Germinal center (tissue), 1 donor: ENCODE measurements at places on chromosomes 2 and 18.
A peak's percentile ranks its signal among the peaks of the same experiment; 100 is the strongest.

- no peak for DNase-seq
These were observed 50.1 kb downstream of the UBR3 start for GRCh38 chr2:169877398-169877797.

- no peak for DNase-seq
These were observed 2.6 kb downstream of the ANKRD44 start for GRCh38 chr2:197307933-197308521.

DNA sequence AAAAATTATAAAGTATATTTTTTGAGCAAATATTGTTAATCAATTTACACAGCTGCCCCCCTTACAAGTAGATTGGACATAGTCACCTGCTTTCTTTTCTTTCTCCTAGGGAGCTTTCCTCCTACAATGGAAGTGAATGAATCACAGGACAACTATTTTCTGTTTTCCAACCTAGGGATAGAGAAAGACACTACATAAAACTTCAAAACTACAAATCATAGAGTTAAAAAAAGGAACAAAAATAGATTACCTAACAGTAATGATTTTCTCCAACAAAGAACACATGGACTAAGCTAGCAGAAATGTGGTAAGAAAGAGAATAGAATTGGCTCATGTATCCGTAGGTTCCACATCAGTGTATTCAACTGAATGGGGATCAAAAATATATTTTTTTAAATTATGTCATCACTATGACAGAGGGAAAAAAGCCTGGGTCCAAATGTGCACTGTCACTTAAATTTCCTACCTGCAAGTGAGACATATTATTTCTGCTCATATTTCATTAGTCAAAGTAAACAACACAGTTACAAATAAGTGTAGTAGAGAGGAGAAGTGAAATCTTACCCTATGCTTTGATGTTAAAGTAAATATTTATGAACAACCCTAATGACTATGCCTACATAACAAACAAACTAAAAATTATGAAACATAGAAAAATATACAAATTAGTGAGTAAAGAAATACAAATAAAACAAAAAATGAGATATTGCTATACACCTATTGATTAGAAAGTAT lies 756.7 kb downstream of the SOCS6 start:
- no peak for DNase-seq

GRCh38 chr2:85178980-85179411 lies 45.8 kb downstream of the TCF7L1 start:
- no peak for DNase-seq

DNA sequence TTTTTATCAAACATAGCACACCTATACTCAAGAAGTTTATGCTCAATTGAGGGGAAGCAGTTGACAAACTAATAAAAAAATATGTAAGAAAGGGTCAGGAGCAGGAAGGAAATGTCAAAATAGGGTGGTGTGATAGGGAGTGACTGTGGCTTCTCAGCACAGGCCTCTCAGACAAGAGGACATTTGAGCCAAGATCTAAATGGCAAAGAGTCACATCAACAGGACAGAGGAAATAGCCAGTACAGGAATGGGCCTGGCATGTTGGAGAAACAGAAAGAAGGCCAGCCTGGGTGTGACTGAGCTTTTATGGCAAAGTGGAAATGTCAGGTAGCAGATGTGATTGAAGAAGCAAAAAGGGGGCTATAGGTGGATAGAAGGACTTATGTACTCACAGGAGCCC lies 117.0 kb downstream of the CCDC148 start:
- DNase-seq: no peak

- peak; percentile 41 for DNase-seq
These were observed 103.7 kb upstream of the TAF1B start for GRCh38 chr2:9739531-9739964.

GRCh38 chr2:26059542-26059941 lies 25.7 kb downstream of the RAB10 start:
- no peak for DNase-seq

DNA sequence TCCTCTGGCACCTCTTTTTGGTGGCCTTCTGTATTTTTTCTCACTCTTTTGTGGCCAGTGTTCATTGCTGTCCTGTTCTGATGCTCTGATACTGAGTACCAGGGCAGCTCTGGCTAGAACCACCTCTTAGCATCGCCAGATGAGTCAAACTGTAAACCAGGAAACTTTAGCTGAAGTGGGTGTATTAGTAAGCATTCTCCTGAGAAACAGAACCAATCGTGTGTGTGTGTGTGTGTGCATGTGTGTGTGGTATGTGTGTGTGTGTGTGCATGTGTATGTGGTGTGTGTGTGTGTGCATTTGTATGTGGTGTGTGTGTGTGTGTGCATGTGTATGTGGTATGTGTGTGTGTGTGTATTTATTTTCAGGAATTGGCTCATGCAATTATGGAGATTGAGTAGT lies 166.3 kb upstream of the SKOR2 start:
- no peak for DNase-seq

DNA sequence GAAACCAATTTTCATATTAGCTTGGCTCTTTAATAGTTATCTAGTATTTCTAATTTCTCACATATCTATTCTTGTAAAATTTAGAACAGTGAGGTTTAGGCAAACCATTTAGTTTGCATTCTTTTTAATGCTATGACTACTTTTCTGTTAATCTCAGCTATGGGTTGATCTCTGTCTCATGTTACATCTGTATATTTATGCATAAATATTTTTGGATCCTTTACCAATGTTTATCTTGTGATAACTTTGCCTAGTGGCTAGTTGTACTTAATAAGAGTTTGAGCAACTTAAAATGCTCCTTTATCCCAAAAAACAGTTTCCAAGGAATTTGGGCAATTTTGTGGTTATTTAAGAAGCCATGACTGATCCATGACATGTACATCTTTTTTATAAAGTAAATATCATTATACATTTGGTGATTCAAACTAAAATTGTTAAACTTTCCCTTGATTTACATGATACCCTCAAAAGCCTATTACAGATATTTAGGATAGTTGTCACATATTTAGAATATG lies 86.3 kb downstream of the R3HDM1 start:
- DNase-seq: no peak

- DNase-seq: no peak
These were observed 56.7 kb upstream of the FHL2 start for GRCh38 chr2:105455488-105456003.

- no peak for DNase-seq
These were observed 67.2 kb upstream of the NPAS2 start for GRCh38 chr2:100752628-100753333.

DNA sequence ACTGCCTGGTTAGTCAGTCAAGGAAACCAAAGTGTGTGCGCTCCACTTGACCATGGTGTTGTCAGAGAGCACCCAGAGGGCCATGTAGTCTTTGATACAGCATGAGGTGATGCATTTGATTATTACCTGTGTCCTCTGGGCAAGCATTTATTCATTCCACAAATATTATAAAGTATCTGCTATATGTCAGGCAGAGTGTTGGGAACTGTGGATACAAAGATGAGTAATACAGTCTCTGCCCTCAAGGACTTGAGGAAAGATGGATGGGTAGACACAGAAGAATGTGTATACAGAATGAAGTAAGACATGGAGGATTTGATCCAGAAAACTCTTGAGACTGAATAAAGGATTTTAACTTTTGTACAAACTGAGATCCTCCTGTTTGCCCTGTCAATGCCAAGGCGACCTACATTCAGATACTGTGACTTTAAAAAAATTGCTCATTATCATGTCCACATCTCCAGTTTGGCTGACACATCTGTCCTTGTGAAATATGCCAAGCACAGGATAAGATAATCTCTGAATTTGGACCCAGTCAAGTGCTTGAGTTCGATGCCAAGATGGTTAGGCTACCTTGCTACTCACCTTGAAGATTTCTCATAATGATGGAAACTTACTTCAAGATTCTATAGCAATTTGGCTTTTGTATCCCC lies 50.8 kb downstream of the ACYP2 start:
- DNase-seq: no peak

GRCh38 chr2:190365499-190366204 lies 22.3 kb downstream of the INPP1 start:
- DNase-seq: no peak

GRCh38 chr2:214006601-214007000 lies 404.3 kb upstream of the VWC2L start:
- DNase-seq: no peak

- DNase-seq: peak; percentile 39
These were observed 41.2 kb downstream of the RALBP1 start for GRCh38 chr18:9516437-9517064.

GRCh38 chr2:44844651-44845270 lies 96.7 kb upstream of the SIX3 start:
- no peak for DNase-seq

- no peak for DNase-seq
These were observed at the start of gene C18orf63 for GRCh38 chr18:74315464-74316256. C18orf63 (plus strand) TSS chr18:74315839; CDS start chr18:74317866, 2,027 bp downstream.

GRCh38 chr2:229511524-229511923 lies 202.8 kb downstream of the DNER start:
- no peak for DNase-seq

DNA sequence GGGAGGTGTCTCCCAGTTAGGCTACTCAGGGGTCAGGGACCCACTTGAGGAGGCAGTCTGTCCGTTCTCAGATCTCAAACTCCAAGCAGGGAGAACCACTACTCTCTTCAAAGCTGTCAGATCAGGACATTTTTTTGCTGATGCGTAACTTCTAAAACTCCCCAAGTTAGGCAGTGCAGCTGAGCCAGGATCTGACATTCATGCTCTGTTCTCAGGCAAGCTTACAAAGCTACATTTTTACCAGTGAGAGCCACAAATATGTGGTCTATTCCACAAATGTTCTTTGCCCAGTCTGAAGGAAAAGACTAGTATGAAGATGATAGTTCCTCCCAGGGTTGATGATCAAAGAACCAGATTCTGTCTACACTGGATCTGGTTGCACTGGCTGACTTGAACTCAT lies 184.1 kb downstream of the MTCL1 start:
- DNase-seq: no peak

GRCh38 chr2:190466819-190467446 lies 58.8 kb downstream of the MFSD6 start:
- DNase-seq: no peak

DNA sequence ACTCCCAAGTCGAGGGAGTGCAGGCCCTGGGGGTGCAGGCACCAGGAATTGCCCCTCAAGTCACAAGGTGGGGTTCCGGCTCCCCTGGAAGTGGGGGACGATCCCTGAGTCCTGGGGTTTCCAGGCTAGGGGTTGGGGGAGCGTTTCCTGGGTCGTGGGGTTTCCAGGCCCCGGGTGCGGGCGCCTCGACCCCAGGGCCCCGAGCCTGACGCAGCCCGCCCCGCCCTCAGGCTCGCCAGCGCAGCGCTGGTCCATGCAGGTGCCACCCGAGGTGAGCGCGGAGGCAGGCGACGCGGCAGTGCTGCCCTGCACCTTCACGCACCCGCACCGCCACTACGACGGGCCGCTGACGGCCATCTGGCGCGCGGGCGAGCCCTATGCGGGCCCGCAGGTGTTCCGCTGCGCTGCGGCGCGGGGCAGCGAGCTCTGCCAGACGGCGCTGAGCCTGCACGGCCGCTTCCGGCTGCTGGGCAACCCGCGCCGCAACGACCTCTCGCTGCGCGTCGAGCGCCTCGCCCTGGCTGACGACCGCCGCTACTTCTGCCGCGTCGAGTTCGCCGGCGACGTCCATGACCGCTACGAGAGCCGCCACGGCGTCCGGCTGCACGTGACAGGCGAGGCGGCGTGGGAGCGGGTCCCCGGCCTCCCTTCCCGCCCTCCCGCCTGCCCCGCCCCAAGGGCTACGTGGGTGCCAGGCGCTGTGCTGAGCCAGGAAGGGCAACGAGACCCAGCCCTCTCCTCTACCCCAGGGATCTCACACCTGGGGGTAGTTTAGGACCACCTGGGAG lies 12.0 kb downstream of the SIGLEC15 start:
- no peak for DNase-seq

DNA sequence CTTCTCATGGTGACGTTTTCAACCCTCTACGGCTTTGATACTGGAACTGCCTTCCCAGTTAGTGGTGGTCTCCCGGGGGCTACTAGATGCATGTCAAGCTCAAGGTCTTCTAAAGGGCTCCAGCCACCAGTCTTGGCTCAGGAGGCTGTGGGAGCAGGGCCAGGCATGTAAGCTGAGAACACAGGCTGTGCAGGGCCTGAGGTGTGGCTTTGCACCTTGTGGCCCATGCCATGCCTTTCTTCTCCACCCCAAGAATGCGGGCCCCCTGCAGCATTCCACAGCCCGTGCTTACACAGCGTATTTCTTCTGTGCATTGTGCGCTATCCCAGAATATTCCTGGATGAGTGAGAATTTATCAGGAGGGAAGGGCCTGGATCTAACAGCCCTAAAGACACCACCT lies 144.9 kb downstream of the SEPTIN10 start:
- no peak for DNase-seq

DNA sequence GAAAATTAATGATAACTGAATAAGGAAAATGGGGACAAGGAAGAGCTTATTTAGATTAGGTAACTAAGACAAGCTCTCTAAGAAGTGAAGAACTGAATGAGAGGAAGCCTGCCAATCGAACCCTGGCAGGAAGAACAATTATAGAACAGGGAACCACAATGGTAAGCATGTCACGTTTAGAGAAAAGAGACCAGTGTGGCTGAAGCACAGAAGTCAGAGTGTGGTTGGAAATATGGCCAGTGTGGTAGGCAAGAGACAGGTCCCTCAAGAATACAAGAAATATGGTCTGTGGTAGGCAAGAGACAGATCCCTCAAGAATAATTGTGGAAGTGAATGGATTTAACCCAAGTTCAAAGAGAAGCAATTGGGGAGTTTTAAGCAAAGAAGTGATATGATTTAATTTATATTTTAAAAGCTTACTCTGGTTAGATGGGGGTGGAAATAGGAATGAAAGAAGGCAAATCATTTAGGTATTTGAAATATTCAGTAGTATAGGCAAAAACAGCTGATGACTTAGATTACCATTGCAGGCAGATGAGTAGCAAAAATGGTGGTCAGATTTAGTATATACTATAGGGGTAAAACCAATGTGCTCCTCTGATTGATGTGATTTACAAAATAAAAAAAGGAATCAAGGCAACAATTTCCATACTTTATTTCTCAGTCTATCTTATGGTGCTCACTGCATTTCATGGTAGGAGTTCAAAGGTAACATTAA lies 38.8 kb upstream of the ERMN start:
- no peak for DNase-seq

GRCh38 chr2:165070076-165070475 lies 114.8 kb upstream of the SLC38A11 start:
- DNase-seq: no peak

- no peak for DNase-seq
These were observed 142.2 kb downstream of the EPHA4 start for GRCh38 chr2:221429741-221430491.

GRCh38 chr18:70183441-70183840 lies 22.0 kb downstream of the RTTN start:
- no peak for DNase-seq

DNA sequence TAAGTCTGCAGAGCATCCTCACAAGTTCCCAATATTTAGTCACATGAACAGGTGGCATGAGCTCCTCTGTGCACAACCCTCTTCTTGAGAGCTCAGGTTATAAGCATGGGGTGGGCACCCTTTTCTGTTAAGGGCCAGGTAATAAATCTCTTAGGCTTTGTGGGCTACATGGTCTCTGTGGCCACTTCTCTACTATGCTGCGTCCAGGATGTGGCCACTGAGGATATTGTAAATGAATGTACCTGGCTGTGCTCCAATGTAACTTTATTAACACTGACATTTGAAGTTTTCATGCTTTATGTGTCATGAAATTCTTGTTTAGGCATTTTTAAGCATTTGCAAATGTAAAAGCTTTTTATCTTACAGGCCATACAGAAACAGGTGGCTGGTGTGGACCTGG lies 116.8 kb upstream of the ST6GAL2 start:
- DNase-seq: no peak
